Hair follicular keratinocyte (primary cell): ENCODE measurements at places on chromosomes 7 and 10. TPM values are rescaled to one million over a fixed set of nuclear protein-coding genes. Genes with fewer than 3 reads are reported as not detected.

ADO gene
- 19.0 and 19.1 TPM in 2 replicates for total RNA-seq

CDC14C gene
- not detected in 2 replicates for total RNA-seq

PIK3CG gene
- total RNA-seq, result not detected in 2 replicates

MAGI2 gene
- 0.04 and 0.23 TPM in 2 replicates for total RNA-seq

NODAL gene
- 0.23 and 0.38 TPM in 2 replicates for total RNA-seq

CFAP46 gene
- total RNA-seq, result 2.4 and 2.5 TPM in 2 replicates

ABCB8 gene
- 53.4 and 60.7 TPM in 2 replicates for total RNA-seq

COL13A1 gene
- 3.5 and 3.7 TPM in 2 replicates for total RNA-seq

PIP4K2A gene
- total RNA-seq, result 5.9 and 9.9 TPM in 2 replicates

NUTM2A gene
- total RNA-seq, result 0.86 and 1.0 TPM in 2 replicates

RAMP3 gene
- total RNA-seq, result not detected in 2 replicates

UTF1 gene
- not detected in 2 replicates for total RNA-seq

LEP gene
- total RNA-seq, result 0.04 and 0.23 TPM in 2 replicates

SP8 gene
- not detected in 2 replicates for total RNA-seq

TMEM236 gene
- 0.04 and 0.08 TPM in 2 replicates for total RNA-seq

LAMB1 gene
- total RNA-seq, result 94.8 and 143 TPM in 2 replicates

CHRM2 gene
- total RNA-seq, result not detected in 2 replicates

GHRHR gene
- total RNA-seq, result not detected in 2 replicates

GOT1 gene
- total RNA-seq, result 61.2 and 75.9 TPM in 2 replicates

ZNF804B gene
- total RNA-seq, result not detected in 2 replicates

ARHGAP22 gene
- total RNA-seq, result 9.0 and 13.7 TPM in 2 replicates

AKR1D1 gene
- not detected in 2 replicates for total RNA-seq

BAMBI gene
- 1.2 and 3.0 TPM in 2 replicates for total RNA-seq

TMEM270 gene
- not detected in 2 replicates for total RNA-seq

ACSL5 gene
- total RNA-seq, result 0.08 TPM in 1 of 2 replicates, not detected in the other

COL17A1 gene
- total RNA-seq, result 971 and 1,665 TPM in 2 replicates

TMEM184A gene
- 0.34 and 0.39 TPM in 2 replicates for total RNA-seq

SCIN gene
- not detected in 2 replicates for total RNA-seq

TMEM176A gene
- total RNA-seq, result 0.23 TPM in 1 of 2 replicates, not detected in the other

DPY19L1 gene
- 14.8 and 15.5 TPM in 2 replicates for total RNA-seq

DBF4 gene
- total RNA-seq, result 25.6 and 53.3 TPM in 2 replicates

HOXA2 gene
- 0.61 and 1.8 TPM in 2 replicates for total RNA-seq

ATP5MK gene
- 308 and 395 TPM in 2 replicates for total RNA-seq

PON1 gene
- not detected in 2 replicates for total RNA-seq

GPR146 gene
- total RNA-seq, result not detected in 2 replicates

WNT8B gene
- not detected in 2 replicates for total RNA-seq

PRKG1 gene
- total RNA-seq, result 0.11 and 0.16 TPM in 2 replicates

LRCH4 gene
- 21.2 and 26.6 TPM in 2 replicates for total RNA-seq

ATP6V0A4 gene
- 0.19 TPM in 1 of 2 replicates, not detected in the other for total RNA-seq

PRKAR1B gene
- 11.2 and 15.6 TPM in 2 replicates for total RNA-seq

CPA4 gene
- total RNA-seq, result 3.4 and 10.8 TPM in 2 replicates

DIP2C gene
- 2.0 and 3.5 TPM in 2 replicates for total RNA-seq

SRGN gene
- total RNA-seq, result 0.86 and 5.2 TPM in 2 replicates

LAMB4 gene
- 0.23 TPM in 1 of 2 replicates, not detected in the other for total RNA-seq

OR6V1 gene
- total RNA-seq, result not detected in 2 replicates

CDK13 gene
- total RNA-seq, result 22.3 and 27.5 TPM in 2 replicates

IFIT1B gene
- total RNA-seq, result not detected in 2 replicates

WEE2 gene
- not detected in 2 replicates for total RNA-seq

ZMIZ1 gene
- 15.2 and 19.8 TPM in 2 replicates for total RNA-seq

AKR1C4 gene
- not detected in 2 replicates for total RNA-seq

TRIL gene
- total RNA-seq, result not detected in 2 replicates

MCM10 gene
- total RNA-seq, result 3.5 and 14.6 TPM in 2 replicates

GIMAP8 gene
- total RNA-seq, result 0.19 TPM in 1 of 2 replicates, not detected in the other
